ENCODE measurements at places on chromosomes 11 and 22.
A peak's percentile ranks its signal among the peaks of the same experiment; 100 is the strongest.

DNA sequence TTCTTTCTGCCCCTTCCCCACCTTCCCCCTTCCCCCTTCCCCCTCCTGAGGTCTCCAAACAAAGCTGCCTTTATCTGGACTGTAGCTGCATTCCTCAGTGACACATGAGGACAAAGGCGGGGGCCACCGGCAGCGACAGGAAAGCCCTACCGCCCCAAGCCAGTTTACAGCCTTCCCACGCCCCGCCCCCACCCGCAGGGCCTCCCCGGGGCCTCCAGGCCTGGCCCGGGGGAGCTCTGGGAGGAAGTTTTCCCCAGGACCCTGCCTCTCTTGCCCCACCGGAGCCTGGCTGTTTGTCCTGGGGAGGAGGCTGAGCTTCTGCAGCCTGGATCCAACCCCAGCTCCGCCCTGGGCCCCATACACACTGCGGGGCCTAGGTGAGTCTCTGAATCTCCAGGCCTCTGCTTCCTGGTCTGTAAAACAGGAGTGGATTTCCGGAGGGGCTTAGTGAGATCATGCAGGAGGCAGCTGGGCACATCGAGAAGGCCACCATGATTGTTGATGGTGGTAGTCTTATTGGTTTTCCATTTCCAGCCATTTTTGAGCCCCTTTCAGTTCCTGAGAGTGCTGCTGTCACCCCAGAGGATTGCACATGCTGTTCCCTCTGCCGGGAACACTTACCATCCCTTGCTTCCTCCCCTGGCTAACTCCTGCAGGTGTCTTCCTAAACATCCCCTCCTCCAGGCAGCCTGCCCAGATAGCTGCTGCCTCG lies 130.7 kb downstream of the MN1 start:
- DNase-seq = peak; percentile 55

- no peak for DNase-seq
These were observed 10.1 kb upstream of the MRPL23 start for GRCh38 chr11:1936781-1937615.

DNA sequence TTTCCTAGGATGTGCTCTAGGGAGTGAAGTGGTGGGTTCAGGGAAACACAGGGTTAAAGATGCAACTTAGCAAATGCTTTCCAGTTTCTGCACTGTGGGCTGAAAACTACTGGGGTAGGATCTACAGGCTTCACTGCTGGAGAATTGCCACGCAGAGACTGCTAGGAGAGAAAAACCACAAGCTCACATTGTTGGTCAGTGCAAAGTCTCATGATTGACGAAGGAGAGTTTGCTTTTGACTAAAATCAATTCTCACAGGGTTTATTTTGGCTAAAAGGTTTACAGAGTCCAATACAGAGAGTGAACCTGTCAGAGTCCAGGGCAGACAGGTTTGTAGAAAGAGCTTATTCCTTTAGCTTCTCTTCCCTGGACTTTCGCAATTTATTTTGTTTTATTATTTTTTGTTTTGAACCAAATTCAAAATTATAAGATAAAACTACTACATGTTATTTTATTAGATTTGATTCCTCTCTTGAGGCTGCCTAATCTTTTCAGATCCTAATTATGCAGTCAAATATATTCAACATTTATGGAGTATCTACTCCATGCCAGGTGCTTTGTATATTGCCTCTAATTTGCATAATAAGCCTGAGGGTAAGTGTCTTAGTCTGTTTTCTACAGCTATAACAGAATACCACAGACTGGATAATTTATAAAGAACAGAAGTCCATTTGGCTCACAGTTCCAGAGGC lies 64.7 kb downstream of the MTNR1B start:
- no peak for DNase-seq

DNA sequence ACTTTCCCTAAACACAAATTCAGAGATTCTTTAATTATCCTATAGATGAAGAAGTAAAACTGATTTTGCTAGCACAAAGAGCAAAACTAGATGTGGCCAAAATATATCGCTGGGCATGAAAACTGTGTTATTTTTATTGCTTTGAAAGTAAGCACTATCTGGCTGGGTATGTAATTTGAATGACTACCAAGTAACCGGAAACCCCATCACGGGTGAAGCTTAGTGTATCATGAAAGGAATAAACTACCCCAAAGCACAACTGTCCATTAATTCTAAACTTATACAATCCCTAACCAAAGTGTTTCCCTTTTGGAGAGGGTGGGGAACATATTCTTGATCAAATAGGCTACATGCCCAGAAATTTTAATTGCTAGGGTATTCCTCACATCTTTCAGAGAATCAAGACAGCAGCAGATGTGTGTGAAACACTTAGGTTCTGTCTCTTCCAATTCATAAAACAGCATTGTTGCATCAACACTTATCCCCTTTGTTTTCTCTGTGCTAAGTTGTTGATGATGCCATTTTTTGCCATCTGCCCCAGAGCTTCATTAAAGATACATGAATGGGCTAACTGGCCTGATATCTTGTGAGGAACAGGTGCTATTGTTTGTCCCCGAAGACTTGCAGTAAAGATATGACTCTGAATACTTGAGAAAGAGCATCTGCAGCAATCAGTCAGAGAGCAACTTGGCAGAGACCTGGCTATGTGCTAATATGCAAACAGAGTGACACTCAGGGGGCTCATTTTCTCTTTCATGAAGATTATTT lies 238.2 kb downstream of the SOX6 start:
- DNase-seq = no peak

GRCh38 chr11:101031713-101032112 lies 97.9 kb downstream of the PGR start:
- no peak for DNase-seq

DNA sequence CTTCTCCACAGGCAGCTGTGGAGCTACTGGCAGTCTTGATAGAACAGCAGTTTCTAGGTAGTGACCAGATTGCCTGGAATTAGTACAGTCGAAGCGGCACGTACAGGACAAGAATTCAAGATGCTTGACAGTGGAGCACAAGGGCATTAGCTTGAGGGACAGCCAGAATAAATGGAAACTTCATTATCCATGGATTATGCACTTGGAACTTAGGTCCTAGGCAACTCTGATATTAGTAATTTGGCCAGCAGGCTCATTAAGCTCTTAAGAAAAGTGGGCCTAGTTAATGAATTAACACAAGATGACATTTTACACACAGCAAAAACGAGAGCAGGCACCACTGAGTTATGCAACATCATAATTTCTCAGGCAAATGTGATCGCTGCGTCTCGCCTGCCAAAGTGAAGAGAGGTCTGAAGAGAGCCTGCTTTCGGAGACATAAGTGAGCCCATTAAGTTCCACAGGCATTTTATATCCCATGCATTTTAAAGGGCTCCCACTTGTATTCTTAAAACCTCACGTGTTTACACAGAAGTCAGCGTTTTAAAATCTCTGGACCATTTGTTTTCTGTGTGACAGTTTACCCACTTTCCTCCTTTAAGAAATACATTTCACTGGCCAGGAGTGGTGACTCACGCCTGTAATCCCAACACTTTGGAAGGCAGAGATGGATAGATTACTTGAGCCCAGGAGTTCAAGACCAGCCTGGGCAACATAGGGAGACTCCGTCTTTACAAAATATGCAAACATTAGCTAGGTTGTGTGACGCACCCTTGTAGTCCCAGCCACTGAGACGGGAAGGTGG lies 66.2 kb downstream of the COMMD9 start:
- DNase-seq = no peak

GRCh38 chr22:27602390-27602789 lies 199.2 kb downstream of the MN1 start:
- DNase-seq = no peak

- no peak for DNase-seq
These were observed 753.1 kb downstream of the TBC1D22A start for GRCh38 chr22:47515384-47516125.

DNA sequence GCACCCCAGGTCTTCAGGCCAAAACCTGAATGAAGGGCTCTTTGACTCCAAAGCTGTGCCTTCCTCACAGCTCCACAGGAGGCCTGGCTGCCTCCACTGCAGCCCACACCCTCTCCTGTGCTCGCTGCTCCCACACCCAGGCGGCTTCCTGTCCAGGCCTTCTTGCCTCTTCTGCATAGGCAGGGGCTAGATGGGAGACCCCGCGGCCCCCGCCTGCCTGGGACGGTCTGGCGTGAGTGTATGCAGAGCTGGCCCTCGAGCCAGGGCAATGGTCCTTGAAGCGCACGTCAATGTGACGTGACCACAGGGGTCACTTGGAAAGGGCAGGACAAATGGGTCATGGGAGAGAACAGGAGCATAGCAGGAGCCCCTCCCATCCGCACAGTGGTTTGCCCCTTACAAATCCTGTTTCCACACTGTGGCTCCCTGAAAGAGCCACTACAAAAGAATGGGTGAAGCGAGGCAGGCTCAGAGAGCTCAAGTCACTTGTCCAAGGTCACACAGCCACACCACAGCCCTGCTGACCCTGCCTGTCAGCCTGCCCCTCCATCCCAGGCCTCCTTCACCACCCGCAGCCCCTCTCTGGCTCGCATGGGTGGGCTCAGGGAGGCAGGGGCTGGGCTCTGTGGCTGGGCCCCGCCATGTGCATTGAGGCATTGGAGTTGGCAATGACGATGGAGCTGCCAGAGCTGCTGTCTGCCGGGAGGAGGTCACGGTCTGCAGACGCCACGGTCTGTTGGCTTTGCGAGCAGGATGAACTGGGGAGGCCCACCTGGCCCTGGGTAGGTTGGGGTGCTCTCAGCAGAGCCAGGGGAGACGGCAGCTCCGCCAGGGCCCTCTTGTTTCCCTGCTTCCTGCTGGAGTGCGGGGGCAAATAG lies 71.2 kb upstream of the WNT11 start:
- no peak for DNase-seq

DNA sequence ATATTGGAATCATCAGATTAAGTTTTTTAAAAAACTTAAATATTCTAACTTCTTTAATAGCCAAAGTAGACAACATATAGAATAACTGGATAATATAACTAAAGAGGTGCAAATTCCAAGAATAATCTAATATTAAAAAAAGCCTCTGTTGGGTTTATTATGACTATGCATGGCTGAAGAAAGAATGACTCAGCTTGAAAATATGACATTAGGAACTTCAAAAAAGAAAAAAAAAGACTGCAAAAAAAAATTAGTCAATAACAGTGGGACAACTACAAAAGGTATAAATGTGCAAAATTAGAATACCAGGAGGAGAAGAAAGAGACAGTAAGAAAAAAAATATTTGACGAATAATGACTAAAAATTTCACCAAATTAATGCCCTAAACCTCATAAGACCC lies 1178.0 kb downstream of the JRKL start:
- no peak for DNase-seq

GRCh38 chr11:46607516-46607915 lies 9.5 kb downstream of the HARBI1 start:
- DNase-seq = no peak

- DNase-seq = no peak
These were observed 17.5 kb downstream of the SAAL1 start for GRCh38 chr11:18088366-18088765.

- no peak for DNase-seq
These were observed 7.6 kb downstream of the IGSF9B start for GRCh38 chr11:133949129-133949528.

DNA sequence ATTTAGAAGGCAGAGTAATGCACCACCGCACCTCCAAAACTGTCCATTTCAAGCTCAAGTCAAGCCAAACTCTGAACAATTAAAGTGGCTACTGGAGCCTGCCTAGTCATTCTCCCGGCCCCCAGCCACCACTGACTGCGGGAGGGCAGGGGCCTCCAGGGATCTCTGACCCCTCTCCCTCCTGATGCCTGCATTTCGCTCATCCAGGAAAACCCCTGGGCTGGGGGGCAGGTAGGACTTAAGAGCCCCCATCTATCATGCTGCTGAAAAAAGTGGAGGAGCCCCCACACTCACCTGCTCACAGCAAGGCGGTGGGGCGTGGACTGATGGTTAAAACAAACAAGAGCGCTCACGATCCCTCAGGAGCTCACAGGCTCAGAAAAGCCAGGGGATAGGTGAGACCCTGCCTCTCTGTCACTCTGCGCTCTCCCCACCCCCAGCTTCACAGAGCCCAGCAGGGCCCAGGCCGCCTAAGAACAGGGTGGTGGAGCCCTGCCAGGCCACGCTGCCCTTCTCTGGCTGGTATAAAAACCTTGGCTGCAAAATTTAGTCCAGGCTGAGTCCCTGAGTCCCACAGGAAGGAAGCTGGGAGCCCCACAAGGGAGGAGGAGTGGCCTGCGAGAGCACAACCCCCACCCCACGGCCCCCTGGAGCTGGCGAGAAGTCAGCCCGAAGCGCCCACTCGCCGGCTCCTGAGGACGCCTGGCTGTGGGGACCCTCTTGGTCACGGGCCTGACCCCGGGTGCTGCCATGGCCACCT lies 21.0 kb upstream of the MOB2 start:
- DNase-seq = peak; percentile 27

DNA sequence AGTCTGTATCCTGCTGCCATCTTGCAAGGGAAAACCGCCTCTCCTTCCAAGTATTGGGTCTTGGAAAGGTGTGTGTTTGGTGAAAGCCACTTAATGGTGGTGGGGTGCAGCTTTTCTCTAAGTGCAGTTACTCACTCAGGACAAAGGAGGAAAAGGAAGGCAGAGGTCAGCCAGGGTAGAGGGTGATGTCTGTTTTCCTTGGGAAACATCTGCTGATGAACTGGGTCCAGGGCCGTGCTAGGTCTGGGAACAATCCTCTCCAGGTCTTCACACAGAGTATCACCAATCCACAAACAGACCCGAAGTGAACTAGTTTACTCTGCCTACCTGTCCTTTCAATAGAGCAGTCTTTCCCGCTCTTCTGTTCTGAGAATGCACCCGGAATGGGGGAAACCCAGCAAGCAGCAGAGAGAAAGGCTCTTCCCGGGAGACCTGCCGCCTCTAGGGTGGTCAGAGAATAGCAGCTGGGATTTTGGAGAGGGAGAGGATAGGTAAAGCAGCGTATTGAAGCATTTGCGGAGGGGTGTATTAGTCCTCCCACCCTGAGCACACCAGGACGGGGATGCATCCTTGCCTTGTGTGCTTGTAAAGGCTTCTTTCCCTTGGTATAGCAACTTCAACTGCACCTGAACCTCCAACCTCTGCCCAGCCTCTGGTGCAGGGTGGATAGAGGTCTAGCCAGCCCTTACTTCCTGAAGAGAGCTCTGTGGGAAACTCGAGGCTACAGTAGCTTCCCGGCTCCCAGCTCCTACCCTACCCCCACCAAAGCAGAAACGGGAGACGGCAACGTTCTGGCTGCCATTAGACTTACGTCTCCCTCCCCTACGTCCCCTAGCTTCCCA lies 20.7 kb downstream of the LHFPL7 start:
- DNase-seq = no peak

GRCh38 chr22:31126128-31126868 lies 3.5 kb downstream of the INPP5J start:
- DNase-seq = no peak

GRCh38 chr22:20979243-20979809 lies 2.8 kb upstream of the LZTR1 start:
- DNase-seq = no peak

DNA sequence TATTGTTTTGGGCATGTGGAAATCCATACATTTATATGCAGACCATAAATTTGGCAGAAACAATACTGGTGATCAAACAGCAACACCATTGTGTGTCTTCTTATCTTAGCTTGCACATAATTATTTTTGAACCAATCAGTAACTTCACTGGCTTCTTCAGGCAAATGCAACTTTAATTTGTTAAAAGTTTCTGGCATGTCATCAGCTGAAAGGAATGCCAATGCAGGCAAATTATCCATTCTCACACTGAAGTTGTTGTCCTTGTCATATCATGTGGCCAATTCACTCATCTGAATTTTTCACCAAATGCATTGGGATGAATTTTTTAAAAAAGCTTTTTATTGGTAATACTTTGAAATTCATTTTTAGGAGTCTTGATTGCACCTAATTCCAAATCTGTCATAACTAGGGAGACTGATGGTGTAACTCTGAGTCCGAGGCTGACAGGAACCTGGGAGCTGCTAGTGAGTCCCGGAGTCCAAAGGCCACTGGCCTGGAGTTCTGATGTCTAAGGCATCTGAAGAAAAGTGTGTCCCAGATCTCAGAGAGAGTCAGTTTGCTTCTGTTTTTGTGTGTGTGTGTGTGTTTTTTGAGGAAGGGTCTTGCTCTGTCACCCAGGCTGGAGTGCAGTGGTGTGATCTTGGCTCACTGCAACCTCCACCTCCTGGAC lies 17.4 kb upstream of the OR10V1 start:
- DNase-seq = no peak

Data from Kasumi-1 (cell line).